ENCODE measurements at places on chromosomes 2 and 18.

DNA sequence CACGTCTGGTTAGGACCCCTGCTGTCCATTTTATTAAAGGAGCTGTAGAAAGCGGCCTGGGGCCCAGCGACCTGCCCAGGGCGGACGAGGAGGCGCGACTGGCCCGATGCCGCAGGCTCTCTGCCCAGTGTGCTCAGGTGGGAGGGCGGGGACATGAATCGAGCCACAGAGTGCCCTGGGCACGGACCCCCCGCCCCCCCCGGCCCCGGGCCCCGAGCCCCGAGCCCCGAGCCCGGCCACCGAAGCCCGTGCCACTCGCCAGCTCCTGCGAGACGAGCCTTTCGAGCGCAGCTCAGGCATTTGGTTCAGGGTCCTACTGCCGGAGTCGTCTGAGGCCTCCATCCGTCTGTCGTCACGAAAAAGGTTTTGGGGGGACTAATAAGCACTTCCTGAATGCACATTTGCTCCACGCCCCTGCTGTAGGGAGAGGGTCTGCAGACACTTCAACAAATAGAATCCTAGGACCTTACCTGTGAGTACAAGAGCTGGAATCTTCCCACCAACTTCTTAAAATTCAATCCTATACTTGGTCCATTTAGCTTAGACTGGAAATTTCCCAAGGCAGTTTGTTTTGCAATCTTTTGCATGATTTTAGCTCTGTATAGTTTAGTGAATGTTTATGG lies 602 bp upstream of the ADAM17 start:
- peaks cover 42% of the 10 kb centered on the region for H3K4me1 ChIP-seq
- H3K27me3 ChIP-seq, result no peaks in the 10 kb centered on the region
- DNase-seq, result no peak
- no peaks in the 10 kb centered on the region for H3K36me3 ChIP-seq
- peak overlapping the region; percentile 66 for H3K4me3 ChIP-seq

GRCh38 chr2:42796427-42797248 lies 4.3 kb upstream of the HAAO start:
- DNase-seq, result no peak
- peak overlapping the region; percentile 97 for H3K27ac ChIP-seq
- peak overlapping the region; percentile 34 for H3K4me3 ChIP-seq
- H3K36me3 ChIP-seq, result no peaks in the 10 kb centered on the region

GRCh38 chr2:75846683-75847190 lies 136.0 kb upstream of the GCFC2 start:
- no peaks in the 10 kb centered on the region for H3K4me1 ChIP-seq
- no peaks in the 10 kb centered on the region for H3K36me3 ChIP-seq
- no peak overlapping the region for H3K4me3 ChIP-seq
- H3K27me3 ChIP-seq, result no peaks in the 10 kb centered on the region

- no peak overlapping the region for H3K4me3 ChIP-seq
- H3K36me3 ChIP-seq, result no peaks in the 10 kb centered on the region
- no peak overlapping the region for H3K27ac ChIP-seq
- DNase-seq, result no peak
These were observed 318.5 kb downstream of the GRB14 start for GRCh38 chr2:164302786-164303185.

- no peak for DNase-seq
- H3K27me3 ChIP-seq, result no peaks in the 10 kb centered on the region
- H3K27ac ChIP-seq, result no peak overlapping the region
- no peak overlapping the region for H3K4me3 ChIP-seq
- H3K36me3 ChIP-seq, result no peaks in the 10 kb centered on the region
These were observed 46.9 kb upstream of the GREB1L start for GRCh38 chr18:21194871-21195771.

DNA sequence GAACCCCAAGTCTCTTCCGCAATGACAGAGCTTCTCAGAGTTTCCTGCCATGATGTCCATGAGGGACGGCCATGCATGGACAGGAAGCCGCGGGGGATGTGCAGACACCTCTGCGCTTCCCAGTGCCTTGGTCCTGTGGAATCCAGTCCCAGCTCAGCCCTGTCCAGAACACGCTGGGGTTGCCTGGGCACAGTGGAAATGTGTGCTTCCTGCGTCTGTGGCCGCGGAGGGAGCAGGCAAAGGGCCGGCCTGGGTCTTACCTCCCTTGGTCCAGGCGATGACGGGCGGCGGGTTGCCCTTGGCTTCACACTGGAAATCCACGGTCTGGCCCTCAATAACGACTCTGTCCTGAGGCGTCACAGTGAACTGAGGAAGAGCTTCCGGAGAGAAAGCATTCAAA lies 79.6 kb downstream of the PXDN start:
- no peak for DNase-seq
- no peaks in the 10 kb centered on the region for H3K27me3 ChIP-seq
- H3K36me3 ChIP-seq, result peaks cover 69% of the 10 kb centered on the region
- H3K27ac ChIP-seq, result no peak overlapping the region
- H3K4me3 ChIP-seq, result no peak overlapping the region

Data from ascending aorta (tissue), 2 donors.